SW480 (cell line): ENCODE measurements at places on chromosomes 5 and 9.
A peak's percentile ranks its signal among the peaks of the same experiment; 100 is the strongest.

DNA sequence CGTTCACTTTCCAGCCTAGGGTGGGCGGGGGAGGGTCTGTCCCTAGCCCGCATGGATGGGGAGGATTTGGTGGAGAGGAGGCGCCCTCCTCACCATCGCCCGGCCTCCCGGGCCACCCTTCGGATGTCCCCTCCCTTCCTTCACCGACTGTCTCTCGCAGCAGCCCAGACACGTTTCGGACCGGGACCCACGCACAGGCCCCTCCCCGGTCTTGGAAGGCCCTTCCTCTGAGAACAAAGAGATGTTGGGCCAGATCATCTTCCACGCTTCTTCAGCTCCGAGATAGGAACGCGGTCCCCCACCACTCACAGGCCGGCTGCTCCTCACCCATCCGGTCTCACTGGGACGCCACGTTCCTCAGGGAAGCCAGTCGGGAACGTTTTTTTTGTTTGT, 640 bp upstream of the DPM2 start:
- DNase-seq = no peak

DNA sequence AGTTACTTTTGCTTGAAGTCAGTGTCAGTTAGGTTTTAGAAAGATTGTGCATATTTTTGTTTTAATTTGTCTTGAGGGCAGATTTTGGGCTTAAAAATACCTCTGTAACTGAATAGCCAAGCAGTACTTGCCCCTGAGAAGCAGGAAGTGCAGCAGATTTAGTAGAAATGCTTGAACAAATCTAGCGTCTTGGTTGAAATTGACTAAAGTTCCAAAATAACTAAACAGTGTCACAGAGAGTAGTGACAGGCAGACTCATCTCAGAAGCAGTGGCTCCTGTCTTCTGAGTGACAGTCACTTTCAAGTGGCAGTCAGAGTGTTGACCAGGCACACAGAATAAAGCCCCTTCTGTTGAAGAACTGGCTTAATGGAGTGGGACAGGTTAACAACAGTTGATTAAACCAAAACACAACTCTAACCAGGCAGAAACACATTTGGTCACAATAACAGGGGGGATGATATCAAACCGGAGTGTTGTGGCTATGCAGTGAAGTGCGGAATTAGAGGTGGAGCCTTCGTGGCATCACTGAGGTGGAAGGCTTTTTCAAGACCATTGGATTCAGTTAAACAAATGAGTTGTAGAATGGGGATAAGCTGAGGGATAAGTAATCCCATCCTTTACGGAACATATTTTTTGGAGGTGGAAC, 29.1 kb downstream of the TRIO start:
- DNase-seq = no peak

DNA sequence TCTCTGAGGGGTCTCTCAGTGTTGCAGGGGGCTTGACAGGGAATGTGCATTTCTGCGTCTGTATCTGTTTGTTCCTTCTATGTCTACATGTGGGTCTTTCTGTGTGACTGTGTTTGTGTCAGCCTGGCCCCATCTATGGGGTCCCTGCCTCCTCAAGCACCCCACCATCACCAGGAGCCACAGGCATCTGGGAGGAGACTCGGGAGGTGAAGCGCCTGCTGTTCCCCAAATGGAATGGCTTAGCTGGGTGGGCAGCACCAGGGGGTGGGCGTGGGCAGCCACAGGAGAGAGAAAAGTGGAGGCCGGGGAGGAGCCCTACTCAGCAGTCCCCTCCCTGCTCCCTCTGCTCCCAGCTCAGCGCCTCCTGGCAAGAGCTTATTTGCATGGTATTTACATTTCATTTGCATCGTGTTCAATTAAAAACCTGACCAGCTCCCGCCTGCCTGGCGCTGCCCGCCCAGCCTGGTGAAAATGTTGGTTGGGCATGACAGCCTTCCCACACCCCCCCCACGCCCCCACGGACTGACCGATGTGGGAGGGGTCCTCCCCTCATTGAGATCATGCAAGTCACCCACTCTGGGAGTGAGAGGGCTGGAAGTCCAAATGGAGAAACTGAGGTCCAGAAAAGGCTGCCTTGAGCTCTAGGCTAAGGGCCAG, 50.5 kb downstream of the CXXC5 start:
- peak; percentile 88 for DNase-seq

GRCh38 chr9:121210536-121210935, 8.9 kb upstream of the RAB14 start:
- no peak for DNase-seq

- DNase-seq = no peak
These were observed 12.5 kb downstream of the ECM2 start for GRCh38 chr9:92522983-92523970.

DNA sequence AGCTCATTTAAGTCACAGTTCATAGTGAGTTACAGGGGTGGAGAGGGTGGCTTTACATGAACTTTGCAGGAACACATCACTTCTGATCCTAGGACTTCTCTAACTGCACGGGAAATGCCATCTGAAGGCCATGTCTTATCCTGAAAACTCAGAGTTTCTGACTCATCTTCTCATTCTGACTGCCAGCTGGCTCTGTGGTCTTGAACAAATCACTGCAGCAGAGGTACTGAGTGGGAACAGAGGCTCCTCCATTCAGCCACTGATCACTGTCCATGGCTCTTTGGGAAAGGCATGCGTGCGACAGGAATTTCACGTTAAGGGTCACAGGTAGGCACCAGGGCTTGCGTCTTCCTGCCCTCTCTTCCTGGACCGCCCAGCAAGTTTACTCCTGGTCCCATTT, 114.6 kb upstream of the LRRTM2 start:
- DNase-seq = no peak

GRCh38 chr9:33202552-33203201, 35.5 kb upstream of the B4GALT1 start:
- DNase-seq = no peak

- no peak for DNase-seq
These were observed 327.5 kb downstream of the EDIL3 start for GRCh38 chr5:84057211-84057610.

DNA sequence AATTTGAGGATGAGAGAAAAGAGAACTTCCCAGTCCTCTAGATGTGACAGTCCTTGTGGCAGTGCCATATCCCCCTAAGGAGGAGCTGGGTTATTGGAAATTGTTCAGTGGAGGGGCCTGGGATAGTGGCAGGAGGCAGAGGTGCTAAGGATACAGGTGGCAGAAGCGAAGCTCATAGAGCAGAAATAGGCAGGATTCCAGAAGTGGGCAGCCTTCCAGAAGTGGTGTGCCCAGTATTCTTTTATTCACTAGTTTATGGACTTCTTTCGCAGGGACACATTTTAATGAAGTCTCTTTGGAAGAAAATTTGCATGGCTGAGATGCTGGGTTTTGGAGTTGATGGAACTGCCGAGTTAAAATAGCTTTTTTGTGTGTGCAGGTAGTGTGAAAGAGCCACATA, 6.8 kb downstream of the PIK3R1 start:
- DNase-seq = no peak
